ENCODE measurements at places on chromosomes 3 and 15. TPM values are rescaled to one million over a fixed set of nuclear protein-coding genes. Genes with fewer than 3 reads are reported as not detected.
A peak's percentile ranks its signal among the peaks of the same experiment; 100 is the strongest.

Gene CPEB1
- 1.4 TPM for total RNA-seq

Gene SOX14
- not detected for total RNA-seq

Gene GATA2
- total RNA-seq: 31.4 TPM

Gene HTR3E
- total RNA-seq: not detected

Gene TNNC1
- 2.2 TPM for total RNA-seq

DNA sequence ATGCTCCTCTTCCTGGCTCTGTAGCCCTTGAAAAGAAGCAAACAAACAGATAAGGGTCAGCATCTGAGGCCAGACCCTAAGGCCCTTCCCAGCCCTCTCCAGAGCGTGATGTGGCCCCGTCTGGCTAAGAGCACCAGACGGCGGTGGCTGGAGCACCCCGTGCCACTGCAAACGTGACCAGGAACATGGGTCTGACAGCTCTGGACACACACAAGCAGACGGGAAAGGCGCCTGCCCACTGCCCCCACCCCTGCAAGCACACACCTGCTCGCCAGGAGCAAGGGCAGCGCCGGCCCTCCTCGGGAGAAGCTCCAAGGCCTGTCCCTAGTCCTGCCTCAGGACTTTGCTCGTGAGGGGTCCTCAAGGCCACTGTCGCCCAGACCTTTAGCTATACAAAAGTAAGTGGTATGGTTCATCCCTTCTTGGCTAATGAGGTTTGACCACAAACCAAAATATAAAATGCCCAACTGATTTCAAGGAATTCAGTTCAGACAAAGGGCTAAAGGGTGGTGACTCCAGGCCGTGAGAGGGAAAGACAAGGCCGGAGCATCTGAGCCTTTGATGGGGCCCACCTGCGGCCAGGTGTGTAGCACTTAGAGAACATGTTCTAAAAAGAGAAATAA is 90.4 kb downstream of the XXYLT1 start:
- H3K4me3 ChIP-seq: no peak overlapping the region
- no peaks in the 10 kb centered on the region for H3K4me1 ChIP-seq
- no peaks in the 10 kb centered on the region for H3K27me3 ChIP-seq
- DNase-seq: peak; percentile 39
- no peaks in the 10 kb centered on the region for H3K36me3 ChIP-seq

- H3K36me3 ChIP-seq: no peaks in the 10 kb centered on the region
- H3K4me1 ChIP-seq: no peaks in the 10 kb centered on the region
- no peak for DNase-seq
- no peak overlapping the region for H3K27ac ChIP-seq
Measured at GRCh38 chr15:78415284-78415683, 22.7 kb upstream of the IREB2 start.

DNA sequence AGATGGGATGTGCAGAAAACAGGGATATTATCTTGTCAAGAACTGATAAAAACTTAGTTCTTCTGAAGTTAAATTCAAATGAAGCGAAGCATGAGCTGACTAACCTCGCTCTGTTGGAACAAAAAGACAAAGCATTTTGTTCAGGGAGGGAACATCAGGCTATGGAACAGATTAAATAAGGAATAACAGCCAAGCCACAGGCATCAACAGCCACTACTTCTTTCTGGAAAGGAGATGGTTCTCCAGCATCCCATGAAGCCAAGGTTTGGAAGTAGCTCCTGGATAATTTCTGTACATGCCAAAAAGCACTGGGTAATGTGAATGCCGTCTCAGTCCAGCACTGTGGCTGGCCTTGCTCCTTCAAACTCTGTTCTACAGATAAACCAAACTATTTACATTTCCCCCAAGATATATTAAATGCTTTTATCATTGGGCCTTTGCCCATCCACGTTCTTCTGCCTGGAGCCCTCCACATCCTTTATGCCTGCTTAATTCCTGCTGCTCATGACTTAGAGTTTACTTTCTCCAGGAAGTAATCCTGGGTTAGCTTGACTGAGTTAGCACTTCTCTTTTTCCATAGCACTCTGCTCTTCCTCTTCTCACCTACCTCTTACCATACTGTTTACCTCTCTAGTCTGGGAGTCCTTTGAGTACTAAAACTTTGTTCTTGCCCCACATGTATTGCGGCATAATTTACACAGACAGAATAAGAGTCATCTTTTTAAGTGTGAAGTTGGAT is 232.0 kb downstream of the CLSTN2 start:
- no peaks in the 10 kb centered on the region for H3K4me1 ChIP-seq
- no peaks in the 10 kb centered on the region for H3K27me3 ChIP-seq
- H3K36me3 ChIP-seq: no peaks in the 10 kb centered on the region
- H3K4me3 ChIP-seq: no peak overlapping the region
- no peak overlapping the region for H3K27ac ChIP-seq

- H3K4me3 ChIP-seq: no peak overlapping the region
- H3K4me1 ChIP-seq: no peaks in the 10 kb centered on the region
- no peaks in the 10 kb centered on the region for H3K36me3 ChIP-seq
- DNase-seq: no peak
- no peak overlapping the region for H3K27ac ChIP-seq
Measured at GRCh38 chr3:156161172-156161571, 40.8 kb downstream of the KCNAB1 start.

DNA sequence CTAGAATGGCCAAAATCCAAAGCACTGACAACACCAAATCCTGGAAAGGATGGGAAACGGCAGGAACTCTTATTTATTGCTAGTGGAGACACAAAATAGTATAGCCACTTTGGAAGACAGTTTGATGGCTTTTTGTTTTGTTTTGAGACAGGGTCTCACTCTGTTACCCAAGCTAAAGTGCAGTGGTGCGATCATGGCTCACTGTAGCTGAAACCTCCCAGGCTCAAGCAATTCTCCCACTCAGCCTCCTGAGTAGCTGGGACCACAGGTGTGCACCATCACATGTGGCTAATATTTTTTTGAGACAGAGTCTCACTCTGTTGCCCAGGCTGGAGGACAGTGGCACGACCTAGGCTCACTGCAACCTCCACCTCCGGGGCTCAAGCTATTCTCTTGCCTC is 27.3 kb upstream of the GPR160 start:
- H3K36me3 ChIP-seq: no peaks in the 10 kb centered on the region
- H3K4me1 ChIP-seq: no peaks in the 10 kb centered on the region
- no peak for DNase-seq
- H3K27ac ChIP-seq: no peak overlapping the region
- H3K4me3 ChIP-seq: no peak overlapping the region
- no peaks in the 10 kb centered on the region for H3K27me3 ChIP-seq

DNA sequence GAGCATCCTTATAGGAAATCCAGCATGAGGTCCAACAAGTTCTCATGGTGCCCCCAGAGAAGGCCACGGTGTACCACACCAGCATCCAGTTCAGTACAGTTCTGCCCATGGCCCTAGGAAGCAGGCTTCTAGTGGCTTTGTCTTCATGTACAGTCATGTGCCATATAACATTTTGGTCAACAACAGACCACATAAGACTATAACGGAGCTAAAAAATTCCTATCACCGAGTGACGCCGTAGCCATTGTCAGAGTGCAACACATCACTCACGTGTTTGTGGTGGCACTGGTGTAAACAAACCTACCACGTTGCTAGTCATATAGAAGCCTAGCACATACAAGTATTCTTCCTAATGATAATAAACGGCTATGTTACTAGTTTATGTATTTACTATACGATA is 209.0 kb downstream of the ARRDC4 start:
- H3K27ac ChIP-seq: no peak overlapping the region
- DNase-seq: no peak
- H3K27me3 ChIP-seq: no peaks in the 10 kb centered on the region

DNA sequence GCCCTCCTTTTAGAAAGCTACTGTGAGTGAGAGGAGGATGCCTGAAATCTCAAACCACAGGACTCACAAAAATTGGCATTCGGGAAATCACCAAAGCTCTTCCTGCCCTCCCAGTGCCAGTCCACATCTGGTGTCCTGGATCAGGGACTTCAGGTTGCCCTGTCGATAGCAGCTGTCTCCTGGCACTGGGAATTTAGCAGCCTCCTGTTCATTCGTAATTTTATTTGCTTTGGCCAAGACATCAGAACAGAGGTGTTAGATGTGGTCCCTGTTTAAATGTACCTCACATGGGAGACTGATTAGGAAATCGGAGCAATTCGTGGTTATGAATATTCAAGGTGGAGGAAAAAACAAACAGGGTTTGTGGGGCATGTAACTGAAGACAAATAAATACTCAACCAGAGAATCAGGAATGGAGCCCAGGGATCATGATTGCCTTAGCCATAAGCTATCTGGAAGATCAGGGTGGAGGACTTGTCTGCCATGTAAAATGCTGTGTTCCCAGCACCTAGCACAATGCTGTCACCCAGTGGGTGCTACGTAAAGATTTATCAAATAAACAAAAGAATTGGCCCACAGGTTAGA is 265.2 kb upstream of the PROK2 start:
- H3K4me3 ChIP-seq: no peak overlapping the region
- no peaks in the 10 kb centered on the region for H3K36me3 ChIP-seq
- H3K27ac ChIP-seq: no peak overlapping the region
- no peaks in the 10 kb centered on the region for H3K4me1 ChIP-seq
- H3K27me3 ChIP-seq: no peaks in the 10 kb centered on the region

GRCh38 chr15:86608461-86609205 is 529.0 kb downstream of the AGBL1 start:
- no peaks in the 10 kb centered on the region for H3K27me3 ChIP-seq
- no peak overlapping the region for H3K4me3 ChIP-seq
- no peaks in the 10 kb centered on the region for H3K36me3 ChIP-seq
- no peaks in the 10 kb centered on the region for H3K4me1 ChIP-seq
- no peak overlapping the region for H3K27ac ChIP-seq

DNA sequence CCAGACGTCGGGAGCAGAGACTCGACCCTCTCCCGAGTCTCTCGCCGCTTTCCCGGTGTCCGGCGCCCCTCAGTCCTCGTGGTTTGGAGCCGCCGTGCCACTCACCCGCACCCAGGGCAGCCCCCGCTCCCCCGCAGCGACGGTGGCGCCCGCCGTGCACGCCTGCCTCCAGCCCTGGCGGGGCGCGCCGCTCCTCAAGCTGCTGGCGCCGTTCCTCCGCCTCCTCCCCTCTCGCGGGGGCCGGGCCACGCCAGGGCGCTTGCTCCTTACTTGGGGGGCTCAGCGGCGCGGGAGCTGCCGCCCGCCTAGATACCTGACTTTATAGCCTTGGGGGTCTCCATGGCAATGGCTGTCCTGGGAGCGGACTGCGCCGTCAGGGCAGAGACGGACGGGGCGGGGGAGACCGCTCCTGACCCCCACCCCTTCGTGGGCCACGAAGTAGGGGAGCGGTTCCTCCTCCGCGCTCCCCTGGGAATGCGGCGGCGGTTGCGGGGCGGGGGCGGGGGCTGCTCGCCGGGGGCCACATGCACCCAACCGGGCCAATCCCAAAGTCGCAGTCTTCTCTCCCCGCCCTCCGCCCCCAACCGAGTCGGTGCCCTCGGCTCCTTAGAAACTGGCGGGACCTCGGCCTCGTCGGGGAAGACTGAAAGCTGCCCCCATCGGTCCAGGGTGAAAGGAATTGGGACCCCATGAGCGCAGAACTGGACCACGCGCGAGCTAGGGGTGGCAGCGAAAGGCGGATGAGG is at the start of gene ANKRD63:
TSS of gene ANKRD63 (minus strand) at position 196 of the 746 bp plus-strand sequence. CDS start 478 bp downstream, outside the sequence.
- no peak within 1 kb of the TSS for H3K27ac ChIP-seq
- H3K36me3 ChIP-seq: no peaks in the 10 kb centered on the region
- no peaks in the 10 kb centered on the region for H3K4me1 ChIP-seq

GRCh38 chr15:33839540-33839939 is 128.8 kb upstream of the CHRM5 start:
- no peaks in the 10 kb centered on the region for H3K36me3 ChIP-seq
- H3K4me3 ChIP-seq: no peak overlapping the region
- H3K27me3 ChIP-seq: no peaks in the 10 kb centered on the region
- DNase-seq: no peak
- H3K27ac ChIP-seq: no peak overlapping the region

DNA sequence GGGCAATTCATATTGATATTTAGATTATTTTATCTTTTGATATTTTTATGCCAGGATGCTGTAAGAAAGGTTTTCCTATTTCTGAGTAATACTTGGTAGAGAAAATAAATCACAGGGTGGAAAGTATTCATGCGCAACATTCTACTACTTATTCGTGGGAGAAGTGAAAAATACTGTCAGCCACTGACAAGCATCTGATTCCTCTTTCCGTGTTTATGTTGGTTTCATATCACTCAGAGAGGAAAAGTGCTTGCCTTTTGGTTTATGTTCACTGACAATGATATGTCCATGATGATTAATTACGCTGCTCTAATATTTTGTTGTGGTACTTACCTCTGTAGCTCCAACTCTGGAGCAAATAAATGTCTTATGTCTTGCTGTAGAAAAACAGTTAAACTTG is 429.4 kb downstream of the EDEM1 start:
- H3K27me3 ChIP-seq: no peaks in the 10 kb centered on the region
- DNase-seq: peak; percentile 32

DNA sequence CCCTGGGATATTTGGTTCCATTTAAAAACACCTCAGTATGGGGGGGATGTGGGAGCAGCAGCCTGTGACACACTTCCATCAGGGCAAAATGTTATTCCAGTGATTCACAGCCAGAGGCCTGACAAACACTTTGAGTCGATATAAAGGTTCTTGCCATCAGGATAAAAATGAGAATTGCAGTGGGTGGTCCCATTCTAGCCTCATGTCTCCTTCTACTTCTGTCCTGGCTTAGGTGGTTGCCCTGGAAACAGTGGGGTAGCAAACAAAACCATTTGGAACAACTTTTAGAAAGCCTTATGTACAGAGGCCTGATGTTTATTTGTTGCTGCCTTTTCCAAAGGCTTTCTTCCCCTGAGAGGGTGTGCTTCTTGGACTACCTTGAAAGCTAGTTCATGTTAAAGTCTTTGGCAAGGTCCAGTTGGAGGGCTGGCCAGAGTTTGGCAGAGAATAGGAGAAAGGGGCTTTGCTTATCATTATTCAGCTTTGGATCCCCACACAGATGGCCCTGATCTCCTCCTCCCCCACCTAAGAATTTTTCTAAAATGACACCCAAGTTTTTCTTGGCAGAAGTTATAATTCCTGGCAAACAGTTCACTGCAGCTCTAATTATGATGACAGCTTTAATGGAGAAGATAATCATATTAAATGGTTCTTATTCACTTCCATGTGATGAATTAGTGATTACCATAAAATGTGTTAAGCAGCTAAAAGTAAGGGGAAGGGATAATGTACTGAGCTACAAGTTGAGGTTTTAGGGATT is 84.2 kb upstream of the ZNF280D start:
- no peaks in the 10 kb centered on the region for H3K36me3 ChIP-seq
- no peak overlapping the region for H3K27ac ChIP-seq
- H3K4me1 ChIP-seq: no peaks in the 10 kb centered on the region
- no peak overlapping the region for H3K4me3 ChIP-seq
- no peaks in the 10 kb centered on the region for H3K27me3 ChIP-seq

GRCh38 chr15:39621976-39622375 is 41.1 kb downstream of the THBS1 start:
- no peak for DNase-seq
- H3K27ac ChIP-seq: no peak overlapping the region
- no peak overlapping the region for H3K4me3 ChIP-seq

DNA sequence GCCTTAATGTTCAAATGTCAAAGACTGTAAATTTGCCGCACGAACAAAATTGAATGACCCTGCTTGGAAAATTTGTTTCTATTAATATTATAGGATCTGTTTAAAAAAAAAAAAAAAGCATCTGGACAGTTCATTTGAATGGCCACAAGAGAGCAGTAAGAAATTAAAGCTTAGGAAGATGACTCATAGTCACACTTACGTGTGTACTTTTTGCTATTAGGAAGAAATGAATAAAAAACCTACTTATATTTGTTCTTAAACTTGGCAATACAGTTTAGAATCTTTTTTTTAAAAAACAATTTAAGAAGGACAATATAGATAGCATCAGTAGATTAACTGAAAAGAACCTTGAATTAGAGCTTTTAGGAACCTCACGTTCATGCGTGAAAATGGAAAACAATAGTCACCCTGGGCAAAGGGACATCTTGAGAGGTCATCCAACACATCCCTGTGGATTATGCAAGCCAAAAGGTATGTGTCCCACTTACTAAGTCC is 621.8 kb downstream of the MECOM start:
- no peak for DNase-seq
- H3K27ac ChIP-seq: no peak overlapping the region
- no peaks in the 10 kb centered on the region for H3K4me1 ChIP-seq
- no peaks in the 10 kb centered on the region for H3K36me3 ChIP-seq
